ENCODE measurements at places on chromosomes 4 and X.

GRCh38 chr4:81197864-81198524 is 17.0 kb downstream of the PRKG2 start:
- no peak for DNase-seq

DNA sequence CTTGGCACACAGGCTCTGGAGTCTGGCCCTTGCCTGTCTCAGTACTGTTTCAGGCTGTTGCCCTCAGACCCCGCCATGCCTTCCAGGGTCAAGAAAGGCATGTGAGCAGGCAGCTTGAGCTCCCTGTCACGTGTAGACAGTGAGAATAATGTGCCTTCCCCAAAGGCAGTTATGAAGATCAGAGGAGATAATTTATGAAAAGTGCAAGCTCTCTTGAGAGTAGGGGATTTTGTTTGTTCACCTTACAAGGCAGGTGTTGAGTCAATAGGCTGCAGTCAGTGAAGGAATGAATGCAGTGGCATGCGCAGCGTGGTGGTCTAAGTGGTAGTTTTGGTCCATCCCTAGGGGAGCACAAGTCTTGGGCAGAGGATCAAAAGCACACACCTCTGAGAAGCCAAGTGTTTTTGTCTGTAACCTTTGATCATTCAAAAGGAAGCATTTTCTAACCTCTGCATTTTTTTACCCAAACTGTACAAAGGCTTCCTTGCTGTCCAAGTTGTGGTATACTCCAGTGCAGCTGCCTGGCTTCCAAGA is 14.4 kb downstream of the HADH start:
- DNase-seq, result no peak

DNA sequence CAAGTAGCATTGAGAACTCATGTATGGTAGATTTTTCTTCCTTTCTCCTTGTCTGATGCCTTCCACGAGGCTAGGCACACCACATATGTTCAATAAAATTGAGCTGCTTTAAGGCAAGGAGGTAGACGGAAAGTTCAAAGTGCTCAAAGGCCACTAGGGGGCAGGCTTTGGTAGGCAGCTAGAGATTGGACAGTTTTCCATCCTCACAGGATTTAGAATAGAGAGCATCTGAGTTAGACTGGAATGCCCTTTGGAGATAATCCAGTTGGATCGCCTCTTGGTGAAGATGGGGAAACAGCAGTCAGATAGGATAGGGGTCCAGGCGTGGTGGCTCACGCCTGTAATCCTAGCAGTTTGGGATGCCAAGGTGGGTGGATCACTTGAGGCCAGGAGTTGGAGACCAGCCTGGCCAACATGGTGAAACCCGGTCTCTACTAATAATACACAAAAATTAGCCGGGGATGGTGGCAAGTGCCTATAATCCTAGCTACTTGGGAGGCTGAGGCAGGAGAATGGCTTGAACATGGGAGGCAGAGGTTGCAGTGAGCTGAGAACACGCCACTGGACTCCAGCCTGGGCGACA is 30.4 kb downstream of the ELF4 start:
- peak; percentile 55 for DNase-seq

DNA sequence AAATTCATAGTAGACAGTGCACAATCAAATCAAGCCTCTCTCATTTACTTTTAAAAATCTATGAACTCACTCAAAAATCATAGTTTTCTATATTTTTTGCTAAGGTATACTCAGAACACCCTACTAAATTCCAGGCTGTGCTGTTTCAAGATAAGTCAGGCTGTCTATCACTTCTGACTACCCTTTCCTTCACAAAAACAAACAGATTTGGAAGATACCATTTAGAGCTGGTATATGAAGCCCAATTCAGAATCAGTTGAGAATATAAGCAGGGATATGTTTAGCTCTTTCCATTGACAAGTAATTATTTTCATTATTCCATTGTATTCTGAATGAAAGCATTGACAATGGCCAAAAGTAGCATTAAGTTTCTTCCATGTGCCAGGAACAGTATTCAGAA is 53.1 kb downstream of the CXCL1 start:
- no peak for DNase-seq

DNA sequence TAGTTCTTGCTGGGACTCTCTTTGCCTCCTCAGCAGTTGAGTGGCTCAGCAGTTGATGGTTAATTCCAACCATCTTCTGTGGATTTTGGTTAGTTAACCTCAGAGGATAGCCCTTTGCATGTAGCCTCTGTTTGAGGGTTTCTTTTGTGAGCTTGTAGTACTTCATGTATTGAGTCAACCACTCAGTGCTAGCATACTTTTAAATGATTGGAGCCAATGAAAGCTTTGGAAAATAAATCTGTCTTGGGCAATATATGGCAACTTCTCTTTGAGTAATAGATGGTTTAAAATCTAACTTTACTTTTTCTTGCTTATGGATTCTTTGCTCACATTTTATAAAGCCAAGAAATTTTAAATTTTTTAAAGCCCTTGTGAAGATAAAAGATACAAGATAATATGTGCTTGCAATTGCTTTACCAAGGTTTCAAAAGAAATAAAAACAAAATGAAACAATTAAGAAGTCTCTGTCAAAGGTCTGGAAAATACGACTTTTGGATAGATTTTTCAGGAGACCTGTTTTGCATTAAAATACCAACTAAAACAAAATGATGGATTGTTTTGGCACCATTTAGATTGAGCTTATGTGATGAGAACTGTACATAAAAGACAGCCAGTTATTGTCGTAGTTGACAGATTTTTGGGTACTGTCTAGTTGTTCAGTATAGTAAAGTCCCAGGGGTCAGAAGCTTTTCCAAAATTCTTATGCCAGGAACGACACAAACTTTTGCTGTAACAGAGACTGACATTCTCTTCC is 181.9 kb downstream of the SPRY1 start:
- no peak for DNase-seq

DNA sequence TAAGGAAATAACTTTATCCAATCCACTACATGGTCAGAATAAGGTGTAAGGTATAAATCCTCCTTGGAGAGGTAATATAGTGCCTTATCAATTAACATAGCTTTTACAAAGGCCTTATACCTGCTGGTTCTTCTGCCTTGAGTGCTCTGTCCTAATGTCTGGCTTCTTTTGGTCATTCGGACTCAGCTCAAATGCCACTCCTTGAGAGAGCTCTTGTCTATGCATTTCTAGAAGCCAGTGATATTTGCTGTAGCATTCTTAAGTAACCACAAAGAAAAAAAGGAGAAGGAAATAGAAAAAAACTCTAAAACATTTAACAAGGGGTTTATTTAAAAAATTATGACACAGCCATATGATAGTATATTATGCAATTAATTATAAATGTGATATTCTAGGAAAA is 444.8 kb upstream of the SLIT2 start:
- no peak for DNase-seq

GRCh38 chr4:98641906-98642668 is 16.3 kb downstream of the TSPAN5 start:
- DNase-seq, result no peak

- no peak for DNase-seq
Observed at GRCh38 chr4:8301851-8302730, 32.5 kb downstream of the HTRA3 start.

DNA sequence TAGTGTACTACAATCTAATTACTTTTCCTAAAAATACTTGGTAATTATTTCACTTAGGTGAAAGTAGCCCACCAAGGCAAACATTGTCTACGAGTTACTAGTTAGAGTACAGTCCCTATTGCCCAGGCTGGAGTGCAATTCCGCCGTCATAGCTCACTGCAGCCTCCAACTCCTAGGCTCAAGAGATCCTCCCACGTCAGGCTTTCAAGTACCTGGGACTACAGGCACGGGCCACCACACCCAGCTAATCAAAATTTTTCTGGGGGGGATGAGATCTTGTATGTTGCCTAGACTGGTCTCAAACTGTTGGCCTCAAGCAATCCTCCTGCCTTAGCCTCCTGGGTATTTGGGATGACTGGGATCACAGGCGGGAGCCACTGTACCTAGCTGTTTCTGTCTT is 21.9 kb downstream of the FAM193A start:
- DNase-seq, result no peak

DNA sequence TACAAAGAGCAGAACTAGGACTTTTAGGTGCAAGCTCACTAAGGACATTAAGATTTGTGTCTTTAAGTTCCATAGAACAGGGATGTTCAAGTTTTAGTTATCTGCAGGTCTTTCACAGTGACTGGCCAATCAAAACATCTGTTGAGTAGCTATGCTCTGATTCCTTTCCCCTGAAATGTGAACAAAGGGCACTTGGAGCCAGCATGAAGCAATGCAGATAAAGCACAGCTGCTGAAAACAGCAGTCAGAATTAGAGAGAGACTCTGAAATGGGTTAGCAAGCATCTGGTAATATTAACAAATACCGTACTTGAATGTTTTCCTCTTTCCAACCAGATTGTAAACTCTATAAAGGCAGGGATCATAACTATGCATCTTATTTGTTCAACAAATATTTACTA is 276.9 kb downstream of the RAB28 start:
- no peak for DNase-seq

DNA sequence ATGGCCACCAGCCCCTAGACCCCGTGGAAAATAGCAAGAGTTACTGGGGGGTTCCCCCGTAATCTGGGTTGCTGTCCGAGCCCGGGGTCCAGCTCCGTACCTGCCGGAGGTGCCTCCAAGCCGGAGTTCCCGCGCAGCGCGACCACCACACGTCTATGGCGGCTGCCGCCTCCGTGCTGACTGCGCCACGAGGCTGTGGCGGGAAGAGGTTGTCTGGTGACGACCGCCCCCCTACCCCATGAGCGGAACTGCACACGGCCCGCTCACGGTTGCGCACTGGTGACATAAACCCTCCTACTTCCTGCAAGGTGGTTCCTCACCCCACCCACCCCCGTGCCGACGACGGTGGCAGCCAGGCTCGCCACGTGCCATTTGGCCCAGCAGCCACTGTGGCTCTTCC is at the start of gene PNMA5:
Gene PNMA5 (minus strand): TSS at position 184 of the 400 bp plus-strand sequence. CDS start 2,518 bp downstream, outside the sequence.
- DNase-seq, result no peak

GRCh38 chrX:97039363-97040029 is 155.8 kb downstream of the RPA4 start:
- no peak for DNase-seq

GRCh38 chr4:124642846-124643245 is 69.7 kb downstream of the ANKRD50 start:
- no peak for DNase-seq

- no peak for DNase-seq
Observed at GRCh38 chr4:184958923-184959210, 59.4 kb upstream of the HELT start.

- DNase-seq, result peak; percentile 81
Observed at GRCh38 chr4:112523764-112524505, 8.0 kb upstream of the NEUROG2 start.

DNA sequence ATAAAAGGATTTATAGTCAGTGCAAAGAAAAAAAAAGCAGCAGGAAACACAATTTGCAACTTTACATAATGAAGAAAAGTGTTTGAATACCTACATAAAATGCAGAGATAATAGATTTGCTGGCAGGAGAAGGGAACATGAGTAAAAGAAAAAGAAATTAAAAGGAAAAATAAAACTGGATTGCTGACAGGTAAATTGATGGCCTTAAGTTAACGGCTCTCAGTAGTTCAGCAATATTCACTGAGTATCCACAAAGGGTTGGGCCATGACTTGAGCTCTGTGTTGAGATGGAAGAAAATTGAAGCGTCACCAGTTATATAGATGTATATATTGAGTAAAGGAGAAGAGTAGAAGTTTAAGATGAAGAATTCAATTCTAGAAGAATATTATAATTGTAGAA is 330.1 kb upstream of the VCX start:
- DNase-seq, result no peak

DNA sequence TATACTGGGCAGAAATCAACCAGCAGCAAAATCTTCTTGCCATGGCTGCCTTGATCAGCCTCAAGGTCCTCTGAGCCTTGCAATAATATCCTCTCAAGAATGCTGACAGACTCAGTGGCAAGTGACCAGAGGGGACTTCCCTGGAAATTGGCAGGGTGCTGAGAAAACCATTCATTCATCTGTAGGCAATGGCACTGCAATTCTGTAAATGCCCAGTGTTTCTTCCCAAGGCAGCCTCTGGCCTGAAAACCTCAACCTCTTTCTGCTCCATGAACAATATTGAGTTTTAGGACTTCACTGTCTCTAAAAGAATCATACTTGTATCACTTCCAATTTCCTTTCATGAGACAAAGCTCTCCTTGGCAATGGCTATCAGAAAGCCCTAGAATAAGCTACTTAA is 754.3 kb upstream of the TENM3 start:
- DNase-seq, result no peak

DNA sequence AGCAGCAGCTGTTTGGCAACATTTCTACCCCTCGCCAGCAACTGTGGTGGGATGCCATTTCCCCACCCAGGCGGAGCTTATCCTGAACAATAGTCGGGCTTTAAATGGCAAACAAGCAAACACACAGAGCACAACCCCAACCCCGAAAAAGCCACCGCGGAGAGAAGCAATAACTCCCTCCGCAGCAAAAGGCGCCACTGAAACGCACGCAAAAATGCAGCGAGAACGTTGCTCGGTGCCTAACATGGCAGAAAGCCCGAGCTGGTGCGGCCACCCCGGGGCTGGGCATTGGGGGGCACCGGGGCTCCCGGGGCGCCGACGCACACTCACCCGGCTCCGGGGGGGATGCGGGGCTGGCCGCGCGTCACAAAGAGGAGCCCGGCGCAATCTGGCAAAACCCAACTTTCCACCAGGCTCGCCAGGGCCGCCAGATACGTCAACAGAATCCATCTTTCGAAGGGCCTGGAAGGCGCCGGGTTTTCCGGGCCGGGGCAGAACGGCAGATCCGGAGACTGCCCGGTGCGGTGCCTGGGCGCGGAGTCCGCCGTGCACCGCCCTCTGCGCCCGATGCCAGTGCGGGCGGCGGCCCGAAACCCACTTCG is 818 bp downstream of the RAI2 start:
- DNase-seq, result no peak

GRCh38 chrX:98956014-98956413 is 1454.1 kb downstream of the PCDH19 start:
- no peak for DNase-seq

DNA sequence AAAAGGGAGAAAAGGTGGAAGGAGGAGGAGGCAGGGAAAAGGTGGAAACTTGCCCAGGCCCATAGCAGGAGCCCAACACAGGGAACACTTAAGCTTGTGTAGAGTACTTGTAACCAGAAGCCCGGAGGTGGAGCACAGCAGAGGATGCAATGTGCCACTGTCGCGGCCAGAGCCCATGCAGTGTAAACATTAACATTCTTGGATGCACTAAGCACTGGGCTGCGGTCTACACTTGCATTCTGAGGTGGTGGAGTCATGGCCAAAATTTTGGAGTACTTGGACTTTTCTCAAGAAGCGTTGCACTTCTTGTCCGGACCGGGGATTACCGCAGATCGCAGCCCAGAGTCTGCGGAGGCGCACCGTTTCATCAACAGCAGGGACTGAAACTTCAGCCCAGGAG is 4.5 kb upstream of the RHOXF1 start:
- DNase-seq, result no peak

DNA sequence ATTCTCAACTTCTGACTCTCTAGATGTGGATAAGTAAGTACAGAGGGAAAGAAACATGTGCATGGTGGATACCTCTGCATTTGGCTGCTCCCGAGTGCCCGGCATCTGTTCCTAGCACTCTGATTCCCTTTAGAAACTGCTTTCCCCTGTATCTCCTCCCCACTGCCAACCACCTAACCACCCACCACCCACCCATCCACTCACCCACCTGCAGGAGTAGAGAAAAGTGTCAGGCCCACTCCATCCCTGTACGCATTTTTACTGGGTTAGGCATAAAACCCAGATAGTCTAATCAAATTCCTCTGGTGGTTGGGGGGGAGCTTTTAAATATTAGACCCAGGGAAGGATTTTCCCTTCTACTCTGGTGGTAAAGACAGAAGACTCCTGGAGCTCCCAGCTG is 63.0 kb downstream of the TMEM154 start:
- no peak for DNase-seq
